ENCODE measurements at places on chromosomes 2 and 18.

DNA sequence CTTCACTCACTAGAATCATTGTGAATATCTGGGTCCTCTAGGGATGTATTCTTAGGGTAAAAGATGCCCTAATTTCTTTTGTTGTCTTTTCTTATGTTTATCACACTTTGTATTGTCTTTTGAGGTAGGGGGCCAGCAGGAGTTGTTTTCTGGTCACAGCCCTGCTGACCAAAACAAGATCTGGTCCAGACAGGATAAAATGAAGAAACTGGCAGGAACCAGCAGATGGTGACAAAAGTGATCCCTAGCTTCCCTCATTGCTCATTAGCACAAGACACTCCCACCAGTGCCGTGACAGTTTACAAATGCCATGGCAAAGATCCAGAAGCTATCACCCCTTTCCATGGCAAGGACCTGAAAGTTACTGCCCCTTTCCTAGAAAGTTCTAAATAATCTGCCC is 81.7 kb upstream of the CCDC85A start:
- no peak for DNase-seq

DNA sequence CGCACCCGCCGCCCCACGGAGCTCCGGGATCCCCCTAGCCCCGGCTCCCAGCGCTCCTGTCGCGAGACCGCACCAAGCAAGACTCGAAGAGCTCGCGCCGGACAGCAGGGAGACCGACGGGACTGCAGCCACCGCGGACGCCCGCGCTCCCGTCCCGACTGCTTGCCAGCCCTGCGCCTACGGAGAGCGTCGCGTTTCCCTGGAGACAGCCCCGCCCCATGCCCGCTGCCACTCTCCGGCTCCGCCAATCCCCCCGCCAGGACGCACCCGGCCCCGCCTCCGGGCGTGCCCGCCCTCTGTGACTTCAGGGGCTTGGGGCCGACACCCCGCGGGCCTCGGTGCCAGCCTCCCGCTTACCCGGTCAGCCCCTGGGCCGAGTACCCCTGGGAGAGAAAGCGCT is at the start of gene ANKMY1:
Gene ANKMY1 (minus strand): TSS at position 181 of the 400 bp plus-strand sequence. CDS start 653 bp downstream, outside the sequence.
- peak; percentile 77 for DNase-seq

DNA sequence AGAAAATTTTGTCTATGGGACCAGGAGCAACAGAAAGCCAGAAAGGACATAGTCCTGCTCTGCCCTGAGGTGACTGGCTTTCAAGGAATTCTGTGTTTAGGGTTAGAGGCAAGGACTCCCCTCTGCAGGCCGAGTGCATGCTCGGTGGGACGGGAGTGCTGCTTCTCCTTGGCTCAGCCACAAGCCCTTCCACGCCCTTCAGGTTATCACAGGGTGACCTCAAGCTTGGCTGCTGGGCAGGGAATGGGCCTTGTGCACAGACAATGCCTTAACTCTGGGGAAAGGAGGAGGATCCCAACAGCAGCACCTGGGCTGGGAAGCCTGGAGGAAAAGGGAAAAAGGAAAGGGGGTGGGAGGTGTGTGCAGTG is 32.8 kb downstream of the FAM178B start:
- DNase-seq = no peak

GRCh38 chr2:61658841-61659780 is 121.0 kb upstream of the XPO1 start:
- no peak for DNase-seq

DNA sequence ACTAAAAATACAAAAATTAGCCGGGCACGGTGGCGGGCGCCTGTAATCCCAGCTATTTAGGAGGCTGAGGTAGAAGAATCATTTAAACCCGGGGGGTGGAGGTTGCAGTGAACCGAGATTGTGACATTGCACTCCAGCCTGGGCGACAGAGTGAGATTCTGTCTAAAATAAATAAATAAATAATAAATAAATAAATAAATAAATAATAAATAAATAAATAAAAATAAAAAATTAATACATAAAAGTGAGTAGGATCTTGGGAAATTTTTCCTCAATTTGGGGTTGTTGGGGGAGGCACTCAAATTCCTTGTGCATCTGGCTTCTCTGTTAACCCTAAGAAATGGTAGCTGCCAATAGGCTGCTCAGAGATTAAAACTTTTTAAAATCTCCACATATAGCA is 20.3 kb upstream of the FOXI3 start:
- no peak for DNase-seq

GRCh38 chr2:209564816-209565215 is 141.0 kb downstream of the MAP2 start:
- DNase-seq = no peak

DNA sequence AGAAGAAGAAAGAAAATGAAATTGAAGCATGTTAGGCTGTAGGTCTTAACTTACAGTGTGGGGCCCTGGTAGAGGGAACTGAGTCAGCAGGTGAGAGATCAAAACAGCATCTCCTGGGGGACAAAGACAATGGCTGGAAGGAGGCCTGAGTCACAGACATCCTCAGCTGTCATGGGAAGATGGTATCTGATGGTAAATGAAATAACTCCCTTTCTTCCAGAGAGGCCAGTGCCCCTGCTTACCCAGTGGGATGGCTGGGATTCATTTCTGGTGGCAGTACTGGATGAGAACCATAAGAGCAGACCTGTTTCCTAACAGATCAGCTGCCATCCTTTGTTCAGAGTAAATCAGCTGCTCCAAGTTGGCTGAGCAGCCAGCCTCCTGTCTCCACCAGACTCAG is 251.3 kb upstream of the EPAS1 start:
- no peak for DNase-seq

DNA sequence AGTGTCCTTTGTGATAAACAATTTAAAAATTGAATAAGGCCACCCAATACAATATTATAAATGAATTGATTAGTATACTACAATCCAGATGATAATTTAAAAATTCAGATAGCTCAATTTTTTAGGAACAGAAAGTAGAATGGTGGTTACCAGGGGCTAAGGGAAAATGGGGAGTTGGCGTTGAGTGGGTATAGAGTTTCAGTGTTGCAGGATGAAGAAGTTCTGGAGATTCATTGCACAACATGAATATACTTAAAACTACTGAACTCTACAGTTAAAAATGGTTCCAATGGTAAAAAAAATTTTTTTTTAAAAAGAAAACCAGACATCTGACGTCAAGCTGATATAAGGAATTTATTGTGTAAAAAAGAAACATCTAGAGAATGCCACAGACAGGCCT is 20.9 kb downstream of the SLC39A6 start:
- DNase-seq = no peak

DNA sequence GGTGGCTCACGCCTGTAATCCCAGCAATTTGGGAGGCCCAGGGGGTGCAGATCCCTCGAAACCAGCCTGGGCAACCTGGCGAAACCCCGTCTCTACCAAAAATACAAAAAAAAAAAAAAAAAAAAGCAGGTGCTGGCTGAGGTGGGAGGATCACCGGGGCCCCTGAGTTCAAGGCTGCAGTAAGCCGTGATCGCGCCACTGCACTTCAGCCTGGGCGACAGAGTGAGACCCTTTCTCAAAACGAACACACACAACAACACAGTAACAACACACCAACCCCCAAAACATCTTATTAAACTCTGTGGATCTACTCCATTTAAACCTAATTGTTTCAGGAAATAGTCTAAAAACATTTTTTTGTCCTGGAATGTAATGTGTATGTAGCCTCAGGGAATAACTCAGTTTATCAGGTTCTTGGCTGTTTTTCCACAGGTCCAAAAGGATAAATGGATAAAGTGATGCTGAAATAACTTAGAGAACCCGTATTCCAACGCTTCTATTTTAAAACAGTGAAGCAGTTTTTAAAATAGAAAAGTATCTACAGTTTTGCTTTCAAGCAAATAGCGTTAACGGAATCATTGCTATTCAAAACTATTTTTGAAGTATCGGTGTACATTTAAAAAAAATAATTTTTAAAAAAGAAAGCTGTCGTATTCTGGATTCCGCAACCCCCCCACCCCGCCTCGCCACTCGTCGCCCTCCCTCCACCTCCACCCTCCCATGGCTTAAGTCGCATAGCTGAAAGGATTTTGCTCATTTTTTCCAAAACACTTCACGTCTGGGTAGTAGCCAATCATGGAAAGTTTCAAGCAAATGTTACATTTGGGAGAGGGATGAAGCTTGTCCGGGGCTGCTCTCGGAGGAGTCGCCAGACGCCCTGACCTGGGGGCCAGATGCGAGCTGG is 895 bp upstream of the GLS start:
- no peak for DNase-seq

GRCh38 chr2:40095000-40095399 is 315.9 kb upstream of the THUMPD2 start:
- no peak for DNase-seq

- DNase-seq = no peak
Measured at GRCh38 chr2:106057206-106057605, 136.9 kb downstream of the UXS1 start.

DNA sequence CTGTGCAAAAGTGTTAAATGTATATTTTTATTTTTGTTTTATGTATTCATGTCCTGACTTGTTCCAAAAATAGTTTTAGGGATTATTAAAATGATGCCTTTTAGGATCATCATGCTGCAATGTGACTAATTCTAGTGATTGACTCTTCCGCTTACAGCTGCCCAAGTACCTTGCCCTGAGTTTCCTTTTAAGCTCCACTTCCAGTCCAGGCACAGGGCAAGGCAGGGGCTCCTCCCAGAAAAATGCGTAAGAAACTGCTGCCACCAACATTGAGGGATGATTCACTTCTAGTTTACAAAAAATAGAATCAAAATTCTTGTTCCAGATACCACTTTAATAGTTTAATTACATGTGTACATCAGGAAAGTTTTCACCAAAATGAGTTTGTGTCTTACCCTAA is 116.4 kb downstream of the IRS1 start:
- DNase-seq = no peak

DNA sequence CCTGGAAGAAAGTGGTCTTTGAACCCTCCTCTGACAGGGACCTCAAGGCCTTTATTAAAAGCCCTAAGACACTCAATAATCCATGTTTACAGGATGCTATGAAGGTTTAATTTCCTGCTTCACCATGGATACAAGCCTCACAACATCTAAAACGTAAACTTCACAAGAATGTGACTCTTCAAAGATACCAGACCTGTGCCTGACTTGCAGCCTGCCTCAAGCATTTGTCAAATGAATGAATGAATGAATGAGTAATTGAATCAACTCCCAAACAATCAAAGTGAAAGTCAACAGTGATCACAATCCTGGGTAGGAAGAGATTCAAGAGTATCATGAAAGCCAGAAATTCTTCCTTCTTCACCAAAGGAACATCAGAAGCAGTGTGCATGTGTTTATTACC is 30.4 kb downstream of the KLF7 start:
- DNase-seq = no peak

DNA sequence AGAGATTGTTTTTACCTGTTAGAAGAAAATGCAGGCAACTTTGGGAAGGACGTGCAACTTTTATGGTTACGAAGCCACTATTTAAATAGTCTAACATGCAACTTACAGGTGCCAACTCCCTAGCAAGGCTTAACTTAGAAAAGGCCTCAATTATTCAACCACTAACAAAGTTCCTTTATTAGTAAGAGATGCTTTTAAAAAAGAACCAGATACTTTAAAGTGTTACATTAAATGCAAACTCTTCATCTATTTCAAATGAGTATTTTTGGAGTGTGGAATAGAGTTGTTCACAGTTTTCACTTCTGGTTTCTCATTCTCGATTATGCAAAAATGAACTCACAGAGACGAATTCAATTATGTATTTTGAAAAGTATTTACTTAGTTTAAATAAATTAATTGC is 51.7 kb downstream of the PELI1 start:
- no peak for DNase-seq

- no peak for DNase-seq
Measured at GRCh38 chr2:110958346-110959119, 162.2 kb upstream of the BCL2L11 start.

GRCh38 chr2:60529785-60530627 is 23.4 kb downstream of the BCL11A start:
- no peak for DNase-seq

DNA sequence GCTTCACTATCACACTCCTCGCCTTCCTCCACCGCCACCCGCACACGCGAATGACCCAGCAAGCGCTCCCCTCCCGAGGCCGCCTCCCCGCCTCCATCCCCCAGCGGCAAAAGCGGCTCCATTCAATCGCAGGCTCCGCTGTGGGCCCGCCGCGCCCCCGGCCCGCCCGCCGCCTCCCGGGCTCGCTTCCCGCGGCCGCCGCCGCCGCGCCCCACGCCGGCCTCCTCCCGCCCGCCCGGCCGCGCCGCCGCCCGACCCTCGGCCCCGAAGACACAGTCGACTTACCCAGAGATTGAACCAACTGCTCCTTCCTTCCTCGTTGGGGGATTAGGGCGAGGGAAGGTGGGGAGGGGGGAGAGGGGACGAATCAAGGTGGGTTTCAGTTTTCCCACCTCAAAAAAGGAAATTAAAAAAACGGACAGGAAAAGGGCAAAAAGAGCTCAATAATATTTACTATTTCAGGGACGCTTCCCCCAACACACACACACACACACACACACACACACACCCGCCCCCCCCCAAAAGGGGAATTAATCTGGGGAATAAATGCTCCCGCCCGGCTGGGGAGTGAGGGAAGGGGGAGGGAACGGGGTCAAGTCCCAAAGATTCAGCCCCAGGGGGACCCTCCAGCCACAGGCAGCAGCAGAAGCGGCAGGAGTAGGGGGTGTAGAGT is 743 bp downstream of the XPO1 start:
- peak; percentile 75 for DNase-seq

DNA sequence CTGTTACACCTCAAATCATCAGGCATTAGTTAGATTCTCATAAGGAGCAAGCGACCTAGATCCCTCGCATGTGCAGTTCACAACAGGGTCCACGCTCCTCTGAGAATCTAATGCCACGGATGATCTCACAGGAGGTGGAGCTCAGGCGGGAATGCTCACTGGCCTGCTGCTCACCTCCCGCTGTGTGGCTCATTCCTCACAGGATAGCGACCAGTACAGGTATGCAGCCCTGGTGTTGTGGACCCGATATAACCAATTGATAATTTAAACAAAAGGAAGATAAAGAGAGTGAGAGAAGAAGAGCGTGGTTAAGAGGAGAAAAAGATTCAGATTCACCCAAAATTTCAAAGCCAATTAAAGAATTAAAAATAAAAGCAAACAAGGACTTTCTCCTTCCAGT is 20.8 kb downstream of the TLK1 start:
- DNase-seq = no peak

DNA sequence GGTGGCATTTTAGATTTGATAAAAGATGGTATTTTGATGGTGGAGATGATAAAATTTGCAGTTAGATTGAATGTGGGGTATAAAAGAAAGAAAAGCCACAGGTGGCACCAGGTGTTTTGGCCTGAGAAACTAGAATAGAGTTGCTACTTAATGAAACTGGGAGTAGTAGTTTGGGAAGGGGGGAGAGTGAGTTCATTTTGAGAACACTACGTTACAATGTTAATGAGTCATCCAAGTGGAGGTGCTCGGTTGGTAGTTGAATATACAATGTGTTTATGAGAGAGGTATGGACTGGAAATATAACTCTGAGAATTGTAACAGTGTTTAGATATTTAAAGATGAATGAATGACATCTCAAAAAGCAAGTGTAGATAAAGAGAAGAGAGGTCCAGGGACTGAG is 26.4 kb downstream of the EPG5 start:
- no peak for DNase-seq

DNA sequence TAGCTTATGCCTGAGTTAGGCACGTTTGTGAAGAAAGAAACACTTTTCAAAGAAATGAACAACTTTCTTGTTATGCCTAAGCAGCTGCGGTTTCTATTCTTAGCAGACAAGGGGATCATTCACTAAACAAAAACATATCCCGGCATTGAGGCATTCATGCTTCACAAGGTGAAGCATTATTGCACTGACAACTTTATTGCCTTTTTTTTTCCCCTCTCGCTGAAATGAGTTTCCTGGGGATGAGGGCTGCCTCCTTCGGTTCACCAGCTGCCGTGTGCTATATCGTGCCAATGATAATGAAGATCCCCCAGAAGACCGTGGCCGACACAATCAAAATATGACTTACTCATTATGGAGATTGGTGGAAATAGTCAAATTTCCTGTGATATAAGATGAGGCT is 288.2 kb upstream of the ST6GAL2 start:
- DNase-seq = no peak
